ENCODE measurements at places on chromosomes 1 and 21.

- DNase-seq = no peak
Observed at GRCh38 chr21:22201126-22201525, 1202.9 kb downstream of the NCAM2 start.

DNA sequence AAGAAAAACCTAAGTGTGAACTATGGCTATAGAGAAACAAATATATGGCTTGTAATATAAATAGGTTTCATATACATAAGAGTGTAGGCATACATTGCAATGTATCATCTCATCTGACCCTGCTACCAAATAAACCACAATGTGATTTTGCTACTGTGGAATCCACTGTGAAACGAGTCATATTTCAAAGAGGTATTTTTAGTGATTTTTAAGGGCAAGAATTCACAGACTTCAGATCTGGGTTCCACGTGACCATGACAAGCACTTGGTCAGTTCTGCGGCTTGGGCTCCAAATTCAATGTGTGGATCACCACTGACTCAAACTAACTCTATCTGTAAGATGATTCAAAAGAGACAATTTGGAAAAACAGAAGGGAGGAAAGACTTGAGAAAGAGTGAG, 147.0 kb upstream of the ERG start:
- DNase-seq = no peak

- peak; percentile 32 for DNase-seq
Observed at GRCh38 chr21:42218836-42219605, at the start of gene ABCG1. TSS of gene ABCG1 (plus strand) at chr21:42219140. CDS start at chr21:42219263, 123 bp downstream.

DNA sequence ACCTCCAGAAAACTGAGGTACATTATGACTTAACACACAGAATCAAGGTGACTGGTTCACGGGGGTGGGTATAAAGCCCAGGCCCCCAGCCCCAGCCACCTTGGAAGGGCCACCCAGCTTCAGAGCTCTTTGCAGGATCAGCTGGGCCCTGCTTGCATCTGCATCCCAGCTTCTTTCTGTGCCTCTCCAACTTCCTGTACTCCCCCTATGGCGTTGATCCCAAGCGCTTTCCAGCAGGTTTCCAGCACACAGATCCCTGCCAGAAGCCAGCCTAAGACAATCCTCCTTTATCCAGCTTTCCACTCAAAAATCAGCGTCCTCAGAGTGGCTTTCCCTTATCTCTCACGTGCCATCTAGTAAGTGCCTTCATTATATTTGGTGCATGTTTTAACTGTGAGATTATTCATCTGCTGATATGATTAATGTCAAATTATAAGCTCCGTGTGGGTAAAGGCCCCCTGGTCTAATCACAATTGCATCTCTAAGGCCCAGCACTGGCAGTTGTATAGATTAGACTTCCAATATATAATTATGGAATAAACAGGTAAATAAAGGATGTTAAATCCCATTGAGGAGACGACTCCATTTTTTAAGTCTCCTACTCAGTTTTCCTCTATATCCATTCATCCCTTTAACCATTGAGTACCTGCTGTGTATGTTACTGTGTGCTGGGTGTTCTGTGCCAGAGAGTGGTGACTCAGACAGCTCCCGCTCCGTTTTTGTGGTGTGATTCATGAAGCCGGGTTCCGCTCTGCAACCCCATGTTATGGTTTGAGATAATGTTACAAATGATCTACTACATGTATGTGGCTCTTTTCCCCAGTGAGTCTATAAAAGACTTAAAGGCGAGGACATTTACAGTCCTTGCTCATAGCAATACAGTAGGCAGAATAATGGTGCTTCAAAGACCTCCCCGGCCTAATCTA, 387.6 kb downstream of the PCP4 start:
- no peak for DNase-seq

DNA sequence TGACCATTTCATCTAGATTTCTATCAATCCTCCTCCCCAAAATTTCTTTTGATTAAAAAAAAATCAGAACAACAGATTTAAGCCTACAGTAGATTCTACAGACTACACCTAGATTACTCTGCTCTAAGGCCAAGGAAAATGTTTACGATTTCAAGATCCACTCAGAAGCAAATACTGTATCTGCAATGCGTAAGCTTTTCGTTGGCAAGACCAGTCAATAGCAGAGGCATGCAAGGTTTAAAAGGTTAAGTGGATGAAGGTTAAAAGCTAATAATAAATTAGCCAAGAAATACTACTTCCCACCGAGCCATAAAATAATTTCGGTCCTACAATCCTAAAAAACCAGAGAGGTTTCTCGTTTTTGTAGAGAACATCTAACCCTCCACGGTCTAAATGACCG, 1.3 kb downstream of the CLSTN1 start:
- no peak for DNase-seq

DNA sequence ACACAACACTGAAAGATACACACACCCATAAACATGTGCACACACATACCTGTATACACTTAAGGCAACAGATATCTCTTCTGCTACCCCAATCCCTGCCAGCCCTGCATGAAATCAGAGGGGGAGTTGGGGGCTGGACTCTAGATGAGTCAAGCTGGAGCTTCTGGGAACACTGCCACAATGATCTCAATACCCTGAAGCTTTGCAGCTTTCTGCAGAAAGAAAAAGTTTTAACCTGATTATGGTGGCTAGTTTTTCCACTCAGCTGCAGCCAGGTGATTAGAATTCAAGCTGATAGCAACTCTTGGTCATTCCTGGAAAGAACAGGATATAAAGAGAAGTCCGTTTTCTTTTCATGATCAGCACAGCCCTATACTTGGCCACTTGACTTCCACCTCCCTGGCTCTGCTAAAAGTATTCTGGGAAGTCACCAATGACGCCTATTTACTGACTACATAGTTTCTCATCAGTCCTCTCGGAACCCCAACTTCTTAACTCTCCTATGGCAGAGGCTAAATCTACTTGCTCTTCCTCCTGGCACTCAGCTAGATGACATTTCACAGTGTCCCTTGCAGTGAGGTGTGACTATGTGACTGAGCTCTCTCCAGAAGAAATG, 20.7 kb upstream of the DNASE2B start:
- DNase-seq = no peak

GRCh38 chr1:208185801-208186231, 58.4 kb downstream of the PLXNA2 start:
- DNase-seq = no peak

- no peak for DNase-seq
Observed at GRCh38 chr1:80827666-80828065, 973.1 kb upstream of the ADGRL2 start.

DNA sequence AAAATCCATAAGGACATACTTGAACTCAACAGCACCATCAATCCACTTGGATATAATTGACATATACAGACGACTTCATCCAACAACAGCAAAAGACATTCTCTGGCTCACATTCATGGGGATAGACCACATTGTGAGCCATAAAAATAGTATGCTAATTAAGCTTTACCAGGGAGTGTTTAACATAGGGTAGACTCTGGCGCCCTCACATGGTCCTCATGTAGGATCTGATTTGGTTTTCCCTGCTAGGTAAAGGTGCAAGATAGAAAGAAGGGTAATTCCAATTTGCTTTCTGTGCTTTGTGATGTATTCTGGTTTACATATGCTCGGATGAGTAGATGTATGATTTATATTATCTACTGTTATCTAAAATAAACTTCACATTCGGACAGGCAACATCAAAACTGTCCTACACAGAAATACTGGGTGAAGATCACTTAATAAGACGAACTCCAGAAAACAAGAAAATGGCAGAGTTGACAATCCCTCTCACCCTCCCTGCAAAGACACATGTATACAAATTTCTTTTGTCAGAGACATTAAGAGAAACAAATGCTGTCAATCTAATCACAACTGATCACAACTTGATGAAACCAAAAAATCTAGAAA, 27.7 kb downstream of the CR1L start:
- DNase-seq = no peak

GRCh38 chr1:13586001-13586400, 2.4 kb downstream of the PDPN start:
- DNase-seq = no peak

GRCh38 chr1:20358761-20359263, 68.1 kb downstream of the VWA5B1 start:
- DNase-seq = no peak

DNA sequence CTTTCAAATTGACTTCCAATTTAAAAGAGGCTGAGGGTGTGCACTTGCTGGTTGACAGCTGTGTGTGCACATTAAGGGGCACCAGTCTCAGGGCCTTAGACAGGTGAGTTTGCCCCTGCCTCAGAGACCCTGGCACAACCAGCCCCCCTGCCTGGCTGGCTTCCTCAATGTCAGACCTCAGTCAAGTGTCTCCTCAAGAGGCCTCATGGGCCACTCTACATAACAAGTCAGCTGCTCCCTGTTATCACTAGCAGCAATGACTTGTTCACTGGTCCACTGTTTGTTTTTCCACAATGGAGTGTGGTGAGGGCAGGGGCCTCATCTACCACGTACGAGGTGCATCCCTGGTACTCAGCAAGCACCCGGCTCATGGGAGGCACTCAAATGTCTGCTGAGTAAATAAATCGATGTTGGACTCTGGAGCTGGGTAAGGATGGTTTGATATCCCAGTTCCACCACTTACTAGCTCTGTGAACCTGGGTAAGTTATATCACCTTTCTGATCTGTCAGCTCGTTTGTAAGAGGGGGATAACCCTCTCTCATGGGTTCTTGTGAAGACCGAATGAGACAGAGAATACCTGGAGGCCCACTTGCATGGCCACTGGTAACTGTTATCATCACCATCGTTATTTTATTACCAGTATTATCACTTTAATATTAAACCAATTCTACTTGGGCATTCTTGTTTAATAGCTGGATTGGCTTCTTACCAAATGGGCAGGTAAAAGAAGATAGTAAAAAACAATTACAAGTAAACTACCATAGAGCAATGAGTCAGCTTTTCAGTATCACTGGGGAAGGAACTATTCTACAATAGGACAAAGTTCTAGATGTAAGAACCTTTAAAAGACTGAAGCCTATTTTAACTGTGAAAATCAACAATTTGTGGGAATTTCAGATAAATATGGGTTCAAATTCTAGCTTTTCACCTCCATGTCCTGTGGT, 64.6 kb downstream of the SLC66A1 start:
- DNase-seq = no peak

DNA sequence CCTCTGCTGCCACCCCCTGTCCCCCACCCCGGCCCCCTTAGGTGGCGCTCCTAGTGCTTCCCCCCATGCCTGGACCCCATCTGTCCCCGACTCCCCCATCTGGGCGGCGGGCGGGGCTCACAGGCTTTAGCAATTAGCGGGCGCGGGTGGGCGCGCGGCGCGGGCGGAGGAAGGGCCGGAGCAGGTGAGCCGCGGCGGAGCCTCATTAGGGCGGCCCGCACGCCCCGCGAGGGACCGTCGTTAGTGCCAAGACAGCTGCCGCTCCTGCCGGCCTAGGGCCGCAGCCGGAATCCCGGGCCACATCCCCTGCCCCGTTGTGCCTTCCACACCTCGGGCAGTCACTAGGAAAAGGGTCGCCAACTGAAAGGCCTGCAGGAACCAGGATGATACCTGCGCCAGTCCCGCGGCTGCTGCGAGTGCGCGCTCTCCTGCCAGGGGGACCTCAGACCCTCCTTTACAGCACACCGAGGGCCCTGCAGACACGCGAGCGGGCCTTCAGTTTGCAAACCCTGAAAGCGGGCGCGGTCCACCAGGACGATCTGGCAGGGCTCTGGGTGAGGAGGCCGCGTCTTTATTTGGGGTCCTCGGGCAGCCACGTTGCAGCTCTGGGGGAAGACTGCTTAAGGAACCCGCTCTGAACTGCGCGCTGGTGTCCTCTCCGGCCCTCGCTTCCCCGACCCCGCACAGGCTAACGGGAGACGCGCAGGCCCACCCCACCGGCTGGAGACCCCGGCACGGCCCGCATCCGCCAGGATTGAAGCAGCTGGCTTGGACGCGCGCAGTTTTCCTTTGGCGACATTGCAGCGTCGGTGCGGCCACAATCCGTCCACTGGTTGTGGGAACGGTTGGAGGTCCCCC, 7.6 kb downstream of the OLIG2 start:
- DNase-seq = no peak

Measured in effector memory CD8-positive, alpha-beta T cell (primary cell).